ENCODE measurements at places on chromosomes 6 and 20.

- no peak for DNase-seq
These were observed 21.7 kb upstream of the BNIP5 start for GRCh38 chr6:36358226-36358915.

DNA sequence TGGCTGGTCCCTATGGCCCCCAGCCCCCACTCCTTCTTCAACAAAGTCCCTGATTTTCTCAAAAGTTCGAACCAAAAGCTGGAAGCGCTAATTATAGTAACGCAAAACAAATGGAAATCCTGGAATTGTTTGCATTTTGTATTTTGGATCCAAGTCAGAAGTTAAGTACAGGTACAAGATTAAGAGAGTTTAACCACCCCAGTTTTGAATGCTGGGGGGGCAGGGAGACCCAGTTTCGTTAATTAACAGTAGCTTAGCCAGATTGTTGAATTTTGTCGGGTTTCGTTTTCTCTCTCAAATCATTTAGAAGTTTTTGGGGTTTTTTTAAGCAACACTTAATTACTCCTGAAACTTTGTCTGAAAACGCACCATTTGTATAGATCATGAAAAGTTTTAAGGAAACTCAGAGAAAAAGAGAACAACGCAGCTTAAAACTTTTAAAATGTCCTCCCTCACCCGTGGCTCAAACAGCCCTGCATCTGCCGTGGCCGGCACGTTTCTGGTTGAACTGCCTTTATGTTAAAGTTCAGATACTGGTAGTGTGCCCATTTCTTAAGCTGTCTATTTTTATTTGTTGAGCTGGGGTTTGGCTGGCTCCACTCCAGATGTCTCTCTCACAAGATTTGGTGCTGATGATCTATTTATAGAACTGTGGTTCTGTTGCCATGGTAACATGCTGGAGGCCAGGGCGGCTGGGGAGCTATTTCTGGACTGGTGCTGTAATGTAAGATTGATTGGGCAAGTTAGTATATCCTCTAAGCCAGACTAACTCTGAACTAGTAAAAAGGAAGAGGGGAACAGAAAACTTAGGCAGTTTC is 55.0 kb downstream of the GNAS start:
- peak; percentile 94 for DNase-seq

DNA sequence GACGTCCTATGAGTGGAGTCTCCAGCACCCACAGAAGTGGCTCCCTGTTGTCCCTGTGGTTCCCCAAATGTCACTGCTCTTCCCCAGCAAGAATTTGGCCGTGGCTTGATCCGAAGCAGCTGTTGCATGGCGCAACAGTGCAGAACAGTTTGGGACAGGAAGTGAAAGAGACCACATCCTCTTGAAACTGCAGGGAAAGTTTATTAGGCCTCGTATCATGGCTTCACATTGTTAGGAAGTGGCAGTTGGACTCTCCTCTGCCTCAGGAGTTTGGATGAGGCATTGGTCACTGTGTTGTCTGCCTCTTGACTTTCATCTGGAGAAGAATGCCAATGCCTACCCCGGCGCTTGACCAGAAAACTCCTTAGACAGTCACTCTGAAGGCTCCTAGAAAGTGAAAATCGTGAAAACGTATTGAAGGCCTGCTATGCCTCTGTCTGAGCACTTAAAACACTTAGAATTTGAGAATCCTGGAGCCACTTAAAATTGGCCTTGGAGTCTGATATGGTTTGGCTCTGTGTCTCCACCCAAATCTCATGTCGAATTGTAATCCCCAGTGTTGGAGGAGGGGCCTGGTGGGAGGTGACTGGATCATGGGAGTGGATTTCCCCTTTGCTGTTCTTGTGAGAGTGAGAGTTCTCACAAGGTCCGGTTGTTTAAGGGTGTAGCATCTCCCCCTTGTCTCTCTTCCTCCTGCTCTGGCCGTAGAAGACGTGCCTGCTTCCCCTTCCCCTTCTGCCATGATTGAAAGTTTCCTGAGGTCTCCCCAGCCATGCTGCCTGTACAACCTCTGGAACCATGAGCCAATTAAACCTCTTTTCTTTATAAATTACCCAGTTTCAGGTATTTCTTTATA is 334.9 kb upstream of the JARID2 start:
- DNase-seq: peak; percentile 97

DNA sequence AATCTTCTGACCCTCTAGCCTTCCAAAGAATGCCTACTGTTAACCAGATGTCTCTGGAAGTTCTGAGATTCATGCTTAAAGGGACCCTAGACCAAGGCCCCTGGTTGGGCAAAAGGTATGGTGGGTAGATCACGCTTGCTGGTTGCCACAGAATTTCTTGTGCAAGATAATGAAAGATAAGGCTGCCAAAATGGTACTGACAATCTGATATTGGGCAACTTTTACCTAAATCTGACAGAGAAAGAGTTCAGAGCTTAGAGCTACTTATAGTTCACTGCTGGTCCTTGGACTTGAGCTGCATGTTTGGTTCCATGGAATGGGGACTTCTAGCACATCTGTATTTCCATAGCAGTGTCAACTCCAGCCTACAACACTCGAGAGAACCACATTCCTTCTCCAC is 12.0 kb downstream of the DEFB114 start:
- no peak for DNase-seq

- no peak for DNase-seq
These were observed 97.0 kb upstream of the MAN1A1 start for GRCh38 chr6:119446609-119447008.

- no peak for DNase-seq
These were observed 51.4 kb upstream of the MAP3K4 start for GRCh38 chr6:160940197-160940596.

GRCh38 chr6:32181915-32182529 is 2.0 kb downstream of the AGER start:
- no peak for DNase-seq

- no peak for DNase-seq
These were observed 141.6 kb downstream of the DHX35 start for GRCh38 chr20:39103732-39104131.

Measured in HL-60 (cell line).